Epithelial cell of proximal tubule (primary cell): ENCODE measurements at places on chromosomes 6 and 20. TPM values are rescaled to one million over a fixed set of nuclear protein-coding genes. Genes with fewer than 3 reads are reported as not detected.

GRCh38 chr6:56144538-56145324 is 102.6 kb downstream of the COL21A1 start:
- peak; percentile 3 for DNase-seq

- DNase-seq = no peak
These were observed 226.5 kb upstream of the CITED2 start for GRCh38 chr6:139600919-139601475.

DNA sequence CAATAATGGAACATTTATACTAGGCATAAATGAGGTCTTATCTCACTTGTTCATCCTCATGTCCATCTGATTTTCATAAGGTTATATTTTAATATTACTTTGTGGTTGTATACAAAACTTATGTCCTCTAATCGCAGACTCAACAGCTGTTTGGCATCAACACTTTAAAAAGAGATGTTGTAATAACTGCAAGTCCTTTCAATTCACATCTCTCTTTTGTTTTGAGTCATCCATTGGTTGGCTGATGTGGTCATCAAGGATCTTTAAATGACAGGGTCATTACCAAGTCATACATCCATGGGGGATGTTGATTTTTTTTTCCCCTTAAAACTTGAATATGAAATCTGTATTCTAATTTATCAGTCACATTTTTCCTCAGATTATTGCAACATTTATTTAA is 299.4 kb upstream of the NRSN1 start:
- DNase-seq = no peak

DNA sequence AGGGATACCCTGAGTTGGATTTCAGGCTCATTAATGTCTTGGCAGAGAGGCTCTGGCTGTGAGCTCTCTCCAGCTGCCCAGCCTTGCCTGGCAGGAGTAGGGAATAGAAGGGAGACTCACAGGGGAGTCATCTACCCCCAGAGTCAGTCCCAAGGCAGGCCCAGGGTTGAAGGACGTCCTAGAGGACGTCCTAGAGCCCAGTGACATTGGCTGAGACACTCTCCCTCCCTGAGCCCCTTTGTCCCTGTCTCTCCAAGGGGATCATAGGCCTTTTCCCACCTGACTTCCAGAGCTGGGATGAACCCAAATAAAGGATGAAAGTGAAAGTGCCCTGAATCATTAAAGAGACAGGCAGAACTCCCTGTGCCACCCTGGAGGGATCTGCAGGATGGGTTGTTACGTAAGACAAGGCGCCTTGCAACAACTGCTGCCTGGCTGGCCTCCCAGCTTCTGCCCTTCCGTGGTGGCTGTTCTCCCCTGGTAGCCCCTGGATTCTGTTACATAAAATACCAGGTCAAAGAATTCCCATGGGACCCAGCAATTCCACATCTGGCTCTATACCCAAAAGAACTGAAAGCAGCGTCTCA is 53.6 kb upstream of the SIRPA start:
- DNase-seq = no peak

DNA sequence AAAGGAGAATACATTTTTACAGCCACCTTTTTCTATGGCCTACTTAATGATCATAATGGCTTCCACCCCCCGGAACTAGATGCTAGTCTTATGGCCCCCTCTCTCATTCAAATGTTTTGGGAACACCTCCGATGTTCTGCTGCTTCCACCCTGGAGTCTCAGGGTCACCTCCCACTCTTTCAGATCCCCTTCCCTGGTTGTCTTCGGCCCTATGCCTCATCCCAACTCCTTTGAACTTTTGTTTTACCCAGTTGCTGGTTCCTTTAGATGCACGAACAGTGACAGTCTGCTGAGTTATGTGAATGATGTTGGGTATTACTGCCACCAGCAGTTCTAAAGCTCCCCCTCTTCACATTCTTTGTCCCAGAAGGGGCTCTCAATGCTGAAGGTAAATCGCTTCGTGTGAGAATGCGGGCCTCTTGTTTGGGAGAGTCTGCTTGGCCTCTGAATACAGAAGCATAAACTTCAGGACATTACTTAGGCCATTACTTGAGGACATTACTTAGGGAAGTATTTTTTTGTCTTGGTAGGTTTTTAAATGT is 309.1 kb downstream of the SOX4 start:
- DNase-seq = no peak

DNA sequence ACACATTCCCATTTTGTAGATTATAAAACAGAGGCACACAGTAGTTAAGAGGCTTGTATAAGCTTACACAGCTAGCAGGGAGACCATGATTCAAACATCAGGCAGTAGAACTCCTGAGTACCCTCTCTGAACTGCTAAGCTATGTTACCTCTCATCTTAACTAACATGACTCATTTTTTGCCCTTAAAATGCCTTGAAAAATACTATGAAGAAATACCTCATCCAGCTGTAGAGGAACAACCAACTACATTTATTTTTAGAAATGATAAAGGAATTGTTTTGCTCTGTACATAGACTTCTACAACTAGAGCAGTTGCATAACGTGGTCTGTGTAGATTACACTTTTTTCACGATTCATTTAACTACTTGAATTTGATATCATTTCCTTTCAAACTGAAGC is 102.1 kb downstream of the FLRT3 start:
- peak; percentile 26 for DNase-seq

Gene NRM
- total RNA-seq = 20.4 and 22.5 TPM in 2 replicates

Gene PGC
- total RNA-seq = not detected in 2 replicates

Gene ZSCAN12
- total RNA-seq = 4.8 and 4.9 TPM in 2 replicates

Gene TP53TG5
- not detected in 2 replicates for total RNA-seq

Gene TPD52L1
- total RNA-seq = 54.3 and 67.3 TPM in 2 replicates

Gene ELOVL2
- 1.3 and 1.4 TPM in 2 replicates for total RNA-seq

Gene PIM1
- 20.9 and 25.9 TPM in 2 replicates for total RNA-seq
